ENCODE measurements at places on chromosomes 4 and X. TPM values are rescaled to one million over a fixed set of nuclear protein-coding genes. Genes with fewer than 3 reads are reported as not detected.

MXD4 gene
- 130 TPM for total RNA-seq

ARR3 gene
- total RNA-seq, result not detected

JAKMIP1 gene
- total RNA-seq, result not detected

ASB9 gene
- 0.65 TPM for total RNA-seq

HEPH gene
- under 0.01 TPM for total RNA-seq

PCDH7 gene
- 111 TPM for total RNA-seq

SLIT2 gene
- 82.4 TPM for total RNA-seq

Data from placental epithelial cell (primary cell).